ENCODE measurements at places on chromosomes 6 and 20.

DNA sequence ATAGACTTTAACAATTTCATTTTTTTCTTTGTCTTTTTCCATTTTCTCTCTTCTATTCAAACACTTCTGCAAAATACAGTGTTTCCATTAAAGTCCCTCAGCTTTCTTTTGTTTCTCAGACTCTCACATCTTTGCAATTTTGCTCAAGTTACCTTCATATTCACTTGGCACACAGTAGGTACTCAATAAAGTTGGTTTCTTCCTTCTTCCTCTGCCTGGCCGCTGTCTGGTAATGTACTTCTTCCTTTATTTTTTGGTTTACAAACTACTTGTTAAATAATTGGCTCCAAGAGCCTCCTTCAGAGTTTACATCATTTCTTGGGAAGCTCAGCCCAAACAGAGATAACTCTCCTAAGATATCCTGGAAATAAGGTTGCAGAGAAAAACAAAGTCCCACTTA, 81.1 kb downstream of the GJA10 start:
- no peak for DNase-seq

DNA sequence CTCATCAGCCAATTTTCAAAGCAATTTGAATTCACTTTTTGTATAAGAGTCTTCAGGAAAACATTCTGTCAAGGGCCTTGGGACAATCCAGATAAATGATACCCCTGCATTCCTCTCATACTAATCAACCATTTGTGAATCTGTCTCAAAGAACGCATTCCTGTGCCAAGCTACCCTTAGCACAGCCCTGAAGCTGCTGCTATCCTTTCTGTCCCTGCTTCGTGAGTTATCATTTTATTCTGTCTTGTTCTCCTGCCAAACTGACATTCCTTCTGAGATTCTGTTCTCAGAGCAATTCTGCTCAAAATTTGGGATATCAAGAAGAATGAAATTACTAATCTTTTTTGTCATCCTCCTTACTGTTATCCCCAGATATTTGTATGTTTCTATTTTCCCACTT, 213.9 kb upstream of the STXBP5 start:
- no peak for DNase-seq

DNA sequence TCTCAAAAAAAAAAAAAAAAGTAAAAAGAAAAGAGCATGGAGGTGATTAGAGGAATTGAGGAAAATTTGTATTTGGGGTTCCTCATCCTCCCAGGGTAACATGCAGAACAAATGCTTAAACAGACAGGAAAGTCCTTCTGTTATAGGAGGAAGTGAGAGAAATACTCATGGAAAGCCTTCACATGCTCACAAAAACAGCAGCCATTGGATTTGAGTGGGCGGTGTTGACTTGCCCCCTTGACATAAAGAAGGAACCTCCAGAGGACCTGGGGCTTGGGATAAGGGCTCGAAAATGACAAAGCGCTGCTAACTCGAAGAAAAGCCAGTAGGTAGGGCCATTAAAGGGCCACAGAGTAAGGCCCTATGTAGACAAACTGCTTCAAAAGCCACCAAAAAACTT, 17.5 kb upstream of the SAMHD1 start:
- DNase-seq, result peak; percentile 81

DNA sequence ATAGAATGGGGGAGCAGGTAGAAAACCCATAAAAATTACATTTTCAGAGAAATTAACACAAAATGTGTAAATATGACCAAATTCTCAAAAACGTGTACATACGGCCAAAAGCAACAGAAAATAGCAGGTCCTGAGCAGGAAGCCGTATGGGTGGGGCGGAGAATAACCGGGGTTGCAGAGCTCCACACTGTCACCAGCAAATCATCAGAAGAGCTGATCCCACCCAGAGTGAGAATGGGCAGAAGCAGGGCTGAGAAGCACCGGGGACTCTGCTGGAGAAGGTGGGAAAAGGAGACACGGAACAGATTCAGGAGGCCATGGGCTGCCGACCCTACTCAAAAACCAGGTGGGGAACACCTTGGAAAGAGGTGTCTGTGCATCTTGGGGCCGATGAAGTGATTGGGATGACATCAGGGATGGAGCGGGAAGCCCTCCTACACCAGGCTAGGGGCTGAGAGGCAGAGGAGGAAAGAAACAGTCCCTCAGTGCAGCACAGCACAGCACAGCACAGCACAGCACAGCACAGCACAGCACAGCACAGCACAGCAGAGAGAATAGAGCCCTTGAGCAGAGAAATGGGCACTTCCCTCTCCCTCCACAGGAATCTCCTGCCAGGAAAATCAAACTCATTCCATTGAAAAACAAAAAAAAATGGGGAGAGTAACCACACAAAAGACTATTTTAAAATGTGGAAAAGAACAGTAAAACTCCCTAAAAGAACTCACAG, 22.3 kb downstream of the STX7 start:
- no peak for DNase-seq

DNA sequence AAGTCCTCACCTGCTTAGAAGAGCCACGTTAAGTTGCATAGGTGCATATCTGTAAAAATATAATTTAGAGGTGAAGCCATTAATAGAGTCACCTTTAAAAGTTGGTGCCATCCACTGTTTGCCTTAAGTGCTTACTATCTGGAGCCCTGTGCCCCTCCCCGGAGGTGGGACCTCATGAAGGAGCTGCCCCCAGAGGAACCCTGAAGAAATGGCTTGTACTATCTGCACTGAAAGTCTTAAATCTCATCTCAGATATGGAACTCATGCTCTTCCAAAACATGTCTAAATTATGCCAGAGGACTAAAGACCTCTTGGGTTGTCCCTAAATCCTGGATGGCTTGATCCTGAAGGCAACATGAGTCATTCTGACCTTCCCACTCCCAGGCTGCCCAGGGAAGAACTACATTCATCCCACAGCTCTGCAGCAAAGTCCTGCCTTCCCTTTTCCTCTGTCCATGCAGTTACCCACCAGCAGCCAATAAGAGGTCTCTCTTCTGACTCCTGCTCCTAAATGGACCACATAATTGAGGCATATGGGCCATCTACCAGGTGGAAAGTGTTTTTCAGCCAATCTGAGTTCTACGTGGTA, 85.3 kb downstream of the ASXL1 start:
- DNase-seq, result no peak

DNA sequence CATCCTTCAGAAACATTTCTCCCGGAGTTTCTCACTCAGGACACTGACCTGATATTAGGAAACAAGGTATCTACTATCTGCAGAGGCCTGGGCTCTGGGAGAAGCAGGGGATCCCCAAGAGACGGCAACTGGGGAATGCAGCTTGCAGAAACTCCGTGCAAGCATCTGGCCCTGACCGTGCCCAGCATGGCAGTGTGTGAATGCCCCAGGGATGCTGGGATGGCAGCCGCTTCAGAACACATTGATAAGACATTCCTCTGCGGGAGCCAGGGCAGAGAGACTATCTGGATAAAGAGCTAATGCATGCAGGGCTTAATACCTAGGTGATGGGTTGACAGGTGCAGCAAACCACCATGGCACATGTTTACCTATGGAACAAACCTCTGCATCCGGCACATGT, 55.4 kb downstream of the NFATC2 start:
- DNase-seq, result no peak

GRCh38 chr6:105251689-105252088, 71.9 kb upstream of the POPDC3 start:
- no peak for DNase-seq

DNA sequence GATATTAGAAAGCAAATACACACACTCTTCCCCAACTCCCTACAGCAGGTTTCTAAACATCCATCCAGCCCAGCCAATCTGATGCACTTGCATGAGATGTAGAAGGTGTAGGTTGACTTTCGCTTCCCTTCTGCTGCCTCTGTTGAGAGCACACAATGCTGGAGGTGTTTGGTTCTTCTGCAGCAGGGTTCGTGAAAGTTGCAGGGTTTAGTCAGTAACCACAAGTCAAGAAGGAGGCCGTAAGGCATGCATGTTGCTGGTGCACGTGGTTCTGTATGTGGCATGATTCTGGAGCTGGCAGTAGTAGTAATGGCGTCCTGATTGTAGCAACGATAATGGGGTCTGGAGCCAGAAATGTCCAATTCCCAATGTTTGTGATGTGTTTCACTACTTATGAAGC, 53.0 kb downstream of the DEK start:
- DNase-seq, result no peak

DNA sequence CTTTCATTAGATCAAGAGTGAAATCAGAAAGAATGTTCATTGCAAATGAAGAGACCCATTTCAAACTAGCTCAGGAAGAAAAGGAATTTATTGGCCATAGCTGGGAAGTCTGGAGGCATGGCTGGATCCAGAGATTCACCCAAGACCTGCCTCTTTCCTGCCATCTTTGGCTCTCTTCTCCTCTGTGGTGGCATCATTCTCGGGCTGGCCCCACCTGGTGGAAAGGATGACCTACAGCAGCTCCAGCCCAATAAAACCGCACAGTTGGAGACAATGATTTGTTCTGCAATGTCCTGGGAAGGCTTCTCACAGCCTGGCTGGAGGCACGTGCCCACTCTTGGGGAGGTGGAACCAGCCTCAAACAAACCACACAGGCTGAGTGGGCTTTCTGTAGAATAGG, 18.1 kb upstream of the FERMT1 start:
- no peak for DNase-seq

GRCh38 chr6:37483252-37483901, 16.3 kb downstream of the CCDC167 start:
- no peak for DNase-seq

- no peak for DNase-seq
Measured at GRCh38 chr20:24086121-24086520, 97.5 kb upstream of the GGTLC1 start.

- DNase-seq, result no peak
Measured at GRCh38 chr20:46622165-46622564, 29.1 kb downstream of the SLC13A3 start.

DNA sequence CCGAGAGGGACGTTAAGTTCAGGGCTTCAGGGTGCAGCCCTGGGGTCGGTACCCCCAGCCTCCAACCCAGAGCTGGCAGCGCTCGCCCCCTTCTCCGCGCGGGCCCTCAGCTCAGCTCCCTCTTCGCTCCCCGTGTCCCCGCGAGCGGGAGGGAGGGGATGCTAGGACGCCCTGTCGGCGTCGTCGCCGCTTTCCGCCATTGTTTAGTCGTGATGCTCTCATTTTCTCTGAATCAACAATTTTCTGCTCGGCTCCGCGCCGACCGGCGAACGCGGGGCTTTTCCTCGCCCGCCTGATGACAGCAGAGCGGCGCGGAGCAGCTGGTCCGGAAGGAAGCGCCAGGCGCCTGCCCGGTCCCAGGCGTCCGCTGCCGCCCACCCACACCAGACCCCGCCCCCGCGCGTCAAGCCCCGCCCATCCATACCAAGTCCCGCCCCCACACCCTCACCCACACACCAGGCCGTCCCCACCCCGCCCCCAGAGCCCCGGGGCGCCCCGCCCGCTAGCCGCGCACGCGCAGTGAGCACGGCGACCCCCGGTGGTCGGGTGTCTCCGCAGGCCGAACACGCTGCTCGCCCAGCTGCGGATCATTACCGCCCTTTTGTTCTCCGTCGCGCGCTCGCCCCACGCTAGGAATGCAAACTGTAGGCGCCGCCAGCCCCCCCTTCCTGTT, 50.1 kb upstream of the SLC32A1 start:
- DNase-seq, result peak; percentile 32

DNA sequence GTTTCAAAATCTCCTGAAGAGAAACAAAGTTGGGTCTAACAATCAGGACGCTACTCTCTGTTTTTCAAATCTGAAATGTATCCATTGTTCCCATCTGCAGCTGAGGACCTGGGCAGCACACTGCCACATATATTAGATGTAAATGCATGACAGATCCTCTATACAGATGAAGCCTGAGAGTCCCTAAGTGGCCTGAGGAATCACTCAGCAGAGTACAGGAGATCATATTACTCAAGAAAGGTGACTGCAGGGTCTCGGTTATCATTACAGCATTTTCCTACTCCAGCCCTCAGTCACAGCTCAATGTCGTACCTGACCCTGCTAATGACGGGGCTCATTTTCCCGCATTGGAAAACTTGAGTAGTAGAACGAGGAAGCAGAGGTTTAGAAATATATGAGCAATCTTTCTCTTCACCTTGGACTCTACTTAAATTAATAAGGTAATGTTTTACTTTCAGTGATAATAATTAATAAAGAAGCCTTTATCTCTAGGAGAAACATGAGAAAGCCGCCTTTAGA, 256.2 kb upstream of the IRAK1BP1 start:
- no peak for DNase-seq

GRCh38 chr6:116313101-116313776, 33.5 kb upstream of the TSPYL1 start:
- peak; percentile 13 for DNase-seq

- DNase-seq, result no peak
Measured at GRCh38 chr6:25980935-25981334, 18.3 kb downstream of the TRIM38 start.

- no peak for DNase-seq
Measured at GRCh38 chr6:13536796-13537526, 37.4 kb upstream of the SIRT5 start.

DNA sequence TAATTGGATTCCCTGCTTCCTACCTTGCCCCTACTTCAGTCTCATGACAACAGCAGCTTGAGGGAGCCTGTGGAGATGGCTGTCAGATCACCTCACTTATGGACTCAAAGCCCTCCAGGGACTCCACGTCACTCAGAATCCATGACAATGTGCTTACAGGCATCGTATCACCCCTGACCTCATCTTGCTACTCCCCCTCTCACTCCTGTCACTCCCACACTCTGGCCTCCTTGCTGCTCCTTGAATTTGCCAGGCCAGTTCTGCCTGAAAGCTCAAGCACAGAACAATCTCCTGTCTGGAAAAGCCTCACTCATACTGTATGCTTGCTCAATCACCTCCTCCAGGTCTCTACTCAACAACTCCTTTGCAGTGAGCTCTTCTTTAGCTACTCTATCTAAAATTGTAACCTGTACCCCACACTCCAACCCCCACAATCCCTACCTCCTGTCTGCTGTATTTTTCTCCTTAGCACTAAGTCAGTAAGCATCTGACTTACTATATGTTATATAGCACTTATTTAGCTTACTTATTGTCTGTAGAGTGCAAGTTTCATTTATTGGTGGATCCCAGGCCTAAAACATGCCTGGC, 10.7 kb upstream of the GSTA4 start:
- DNase-seq, result no peak

All from suppressor macrophage treated with lipopolysaccharide for 4 hours (primary cell).